ENCODE measurements at places on chromosomes 2 and 18.

DNA sequence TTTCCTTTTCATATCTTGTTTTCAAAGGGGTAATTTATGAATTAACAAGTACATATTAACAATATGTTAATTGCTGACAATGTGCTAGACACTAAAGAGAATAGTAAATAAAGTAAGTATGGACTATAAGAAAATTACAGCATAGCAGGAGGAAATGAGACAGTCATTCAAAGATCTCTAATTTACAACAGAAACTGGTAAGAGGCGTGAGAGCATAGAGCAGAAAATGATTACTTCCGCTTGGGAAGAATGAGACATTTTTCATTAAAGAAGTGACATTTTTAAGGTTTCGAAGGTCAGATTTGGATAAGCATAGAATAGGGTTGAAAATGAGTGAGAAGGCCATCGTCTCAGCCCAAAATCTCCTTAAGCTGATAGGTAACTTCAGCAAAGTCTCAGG lies 184.4 kb upstream of the SESTD1 start:
- no peak for DNase-seq

- DNase-seq = no peak
Observed at GRCh38 chr2:126317790-126318431, 338.0 kb upstream of the GYPC start.

DNA sequence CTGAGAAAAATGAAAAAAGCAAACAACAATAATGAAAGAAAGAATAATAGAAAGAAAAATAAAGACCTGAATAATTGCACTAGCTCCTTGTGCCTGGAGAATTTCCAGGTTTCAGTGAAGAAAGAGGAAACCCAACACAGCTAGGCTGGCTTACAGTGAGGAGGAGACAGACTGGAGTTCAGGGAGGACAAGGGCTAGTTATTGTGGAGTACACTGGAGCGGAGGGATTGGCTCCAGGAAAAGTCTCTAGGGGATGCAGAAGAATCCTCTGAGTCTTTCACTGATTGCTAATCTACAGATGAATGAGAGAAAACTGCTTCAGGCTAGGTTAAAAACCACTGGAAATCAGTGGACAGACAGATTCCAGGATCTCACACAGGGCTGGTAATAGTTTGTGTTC lies 163.6 kb upstream of the RBMS1 start:
- DNase-seq = peak; percentile 52

- DNase-seq = no peak
Observed at GRCh38 chr2:103739186-103739585, 977.4 kb downstream of the TMEM182 start.

GRCh38 chr2:64383016-64383591 lies 70.9 kb upstream of the LGALSL start:
- DNase-seq = no peak

DNA sequence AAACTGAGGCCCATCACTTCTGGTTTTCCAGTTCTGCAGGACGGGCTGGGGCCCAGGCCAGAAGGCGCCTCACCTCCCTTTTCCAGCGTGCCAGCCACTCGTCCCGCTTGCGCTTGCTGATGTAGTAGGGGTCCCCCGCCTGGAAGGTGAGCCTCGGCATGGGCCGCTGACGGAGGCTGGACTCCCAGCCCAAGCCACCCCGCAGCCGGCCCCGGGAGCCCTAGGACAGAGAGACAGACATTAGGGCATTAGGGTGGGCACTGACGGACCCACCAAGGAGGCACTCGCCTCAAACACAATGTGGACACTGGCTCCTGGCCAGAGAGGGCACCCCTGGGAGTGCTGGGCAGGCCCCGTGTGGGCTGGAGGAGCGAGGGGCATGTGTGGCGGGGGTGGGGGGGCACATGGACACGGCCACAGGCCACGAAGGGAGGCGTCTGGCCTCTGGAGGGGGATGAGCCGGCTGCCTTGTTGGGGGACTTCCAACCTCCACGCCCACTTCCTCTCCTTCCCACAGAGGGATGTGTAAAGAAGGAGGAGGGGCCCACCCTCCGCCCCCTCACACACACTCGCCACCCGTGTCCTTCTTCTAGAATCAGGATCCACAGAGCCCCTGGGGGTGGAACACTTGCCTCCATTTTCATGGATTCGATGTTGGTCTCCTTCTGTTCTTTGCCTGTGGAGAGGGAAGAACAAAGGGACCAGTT lies 66.7 kb downstream of the DNMT3A start:
- DNase-seq = no peak

- DNase-seq = no peak
Observed at GRCh38 chr2:223732346-223732745, 105.0 kb downstream of the AP1S3 start.
